ENCODE measurements at places on chromosomes 7 and 10.

GRCh38 chr7:5421714-5422395, 1.8 kb downstream of the TNRC18 start:
- no peak for DNase-seq

- no peak for DNase-seq
Measured at GRCh38 chr7:50531401-50531911, 33.7 kb downstream of the DDC start.

DNA sequence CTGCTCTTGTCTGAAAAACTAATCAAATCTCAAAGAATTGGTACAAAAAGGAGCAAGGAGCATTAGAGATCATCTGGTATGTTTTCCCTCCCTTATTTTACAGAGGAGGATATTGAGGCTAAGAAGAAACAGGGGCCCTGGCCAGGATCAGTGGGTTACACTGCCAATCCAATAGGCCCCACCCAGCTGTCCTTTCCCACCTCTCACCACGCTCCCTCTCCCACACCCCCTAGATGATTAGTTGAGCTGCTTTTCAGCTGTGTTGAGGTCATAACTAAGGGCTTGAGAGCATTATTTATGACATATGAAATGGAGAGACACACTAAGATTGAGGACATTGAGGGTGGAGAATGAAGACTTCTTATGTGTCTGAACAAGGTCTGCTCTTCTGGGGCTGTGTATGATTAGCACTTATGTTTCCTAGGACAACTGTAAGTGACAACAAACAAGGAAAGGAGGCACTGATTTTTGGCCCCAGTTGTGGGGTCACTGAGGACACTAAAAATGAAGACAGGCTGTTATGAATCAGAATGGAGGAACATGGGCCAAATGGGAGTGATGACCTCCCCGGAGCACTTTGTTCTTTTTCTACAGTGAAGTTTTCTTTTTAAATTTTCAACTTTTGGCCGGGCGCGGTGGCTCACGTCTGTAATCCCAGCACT, 26.5 kb downstream of the VWA2 start:
- no peak for DNase-seq

- DNase-seq = peak; percentile 77
Measured at GRCh38 chr7:88218836-88219605, 817 bp downstream of the SRI start.

DNA sequence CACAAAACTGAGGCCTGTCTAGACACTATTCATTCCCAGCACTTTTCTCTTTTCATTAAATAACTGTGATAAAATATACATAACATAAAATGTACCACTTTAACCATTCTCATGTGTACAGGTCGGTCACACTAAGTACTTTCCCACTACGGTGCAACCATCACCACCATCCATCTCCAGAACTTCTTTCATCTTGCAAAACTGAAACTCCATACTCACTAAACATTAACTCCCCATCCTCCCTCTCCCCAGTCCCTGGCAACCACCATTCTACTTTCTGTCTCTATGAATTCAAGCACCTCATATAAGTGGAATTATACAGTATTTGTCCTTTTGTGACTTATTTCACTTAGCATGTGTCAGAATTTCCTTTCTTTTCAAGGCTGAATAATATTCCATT, 53.0 kb downstream of the ARHGAP12 start:
- DNase-seq = no peak

- no peak for DNase-seq
Measured at GRCh38 chr10:12208460-12208859, 12.5 kb downstream of the CDC123 start.

GRCh38 chr7:78184299-78184698, 385.7 kb downstream of the PHTF2 start:
- DNase-seq = no peak

DNA sequence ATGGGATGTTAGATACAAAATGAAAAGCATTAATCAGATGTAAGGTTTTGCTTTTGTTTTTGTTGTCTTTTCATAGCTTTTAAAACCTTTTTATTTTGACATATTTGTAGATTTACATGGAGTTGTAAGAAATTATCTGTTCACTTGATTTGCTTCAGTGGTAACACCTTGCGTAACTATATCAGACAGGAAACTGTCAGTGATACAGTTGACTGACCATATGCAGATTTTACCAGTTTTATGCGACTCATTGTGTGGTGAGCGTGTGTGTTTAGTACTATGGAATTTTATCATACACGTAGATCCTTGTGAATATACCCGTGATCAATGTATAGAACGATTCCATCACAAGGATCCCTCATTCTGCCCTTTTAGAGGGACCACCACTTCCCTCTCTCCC, 701.4 kb downstream of the SUGCT start:
- DNase-seq = no peak

GRCh38 chr7:128879939-128880746, 17.5 kb downstream of the ATP6V1F start:
- no peak for DNase-seq

- no peak for DNase-seq
Measured at GRCh38 chr10:89900554-89900953, 199.2 kb downstream of the KIF20B start.

DNA sequence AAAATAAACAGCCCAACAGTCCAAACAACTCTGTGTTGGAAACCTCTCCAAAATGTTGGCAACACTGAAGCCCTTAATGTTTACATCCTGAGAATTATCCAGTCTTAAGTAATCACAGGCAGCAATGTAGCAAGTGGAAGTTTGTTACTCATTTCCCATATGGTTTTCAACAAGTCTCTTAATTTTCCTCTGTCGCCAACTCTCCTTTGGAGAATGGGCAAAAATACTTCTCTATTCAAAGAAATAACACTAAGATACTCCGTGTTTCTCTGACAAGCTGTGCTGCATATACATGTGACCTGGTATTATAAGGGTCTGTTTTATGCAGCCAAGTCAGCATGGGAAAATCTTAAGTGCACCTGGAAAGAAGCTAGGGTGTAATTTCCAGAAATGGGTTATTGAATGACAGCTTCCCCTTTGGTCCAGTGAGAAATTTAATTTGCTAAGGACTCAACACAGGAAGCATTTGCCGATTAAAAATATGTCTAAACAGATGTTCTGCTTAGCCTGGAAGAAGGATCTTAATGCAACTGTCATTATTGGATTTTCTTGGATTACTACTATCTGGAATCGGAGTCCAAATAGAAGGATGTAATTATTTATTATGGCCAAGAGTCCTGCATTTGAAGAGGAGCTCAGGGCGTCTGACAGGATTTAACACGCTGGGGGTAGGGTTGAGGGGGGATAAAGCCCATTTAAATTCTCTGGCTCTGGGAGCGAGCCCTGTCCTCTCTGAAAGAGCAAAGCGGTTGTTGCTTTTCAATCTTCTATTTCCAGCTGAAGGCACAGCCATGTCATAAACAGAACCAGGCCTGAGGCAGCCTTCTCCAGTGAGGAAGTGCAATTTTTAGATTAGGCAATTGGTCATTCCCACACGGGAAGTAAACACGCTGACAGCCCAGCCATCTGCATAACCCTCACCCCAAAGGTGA, 73.1 kb downstream of the TLL2 start:
- DNase-seq = no peak

- no peak for DNase-seq
Measured at GRCh38 chr7:6172224-6172909, 100.1 kb downstream of the CYTH3 start.

GRCh38 chr10:103280506-103280905, 3.6 kb downstream of the INA start:
- DNase-seq = no peak

GRCh38 chr7:1884583-1885350, 214.7 kb downstream of the ELFN1 start:
- no peak for DNase-seq

- DNase-seq = no peak
Measured at GRCh38 chr10:4652111-4653010, 173.6 kb upstream of the AKR1E2 start.

DNA sequence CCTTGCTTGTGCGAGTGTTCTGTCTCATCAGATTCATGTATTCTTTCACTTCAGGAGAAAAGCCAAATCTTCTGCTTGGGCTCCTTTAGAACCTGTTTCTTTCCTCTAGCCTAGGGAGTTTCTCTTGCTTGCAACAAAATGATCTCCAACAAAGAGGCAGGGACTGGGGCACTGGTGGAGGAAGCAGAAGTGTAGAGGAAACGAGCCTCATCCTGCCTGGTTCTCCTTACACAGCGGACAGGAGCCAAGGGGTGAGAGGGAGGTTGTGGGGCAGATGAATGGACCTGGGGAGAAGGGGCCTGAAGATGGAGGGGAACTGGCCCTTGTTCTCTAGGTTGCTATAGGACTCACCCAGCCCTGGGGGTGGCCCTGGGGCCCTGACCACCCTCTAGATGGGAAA, 141.1 kb downstream of the PKD1L1 start:
- DNase-seq = no peak

- no peak for DNase-seq
Measured at GRCh38 chr10:22805304-22805703, 90.9 kb upstream of the PIP4K2A start.

DNA sequence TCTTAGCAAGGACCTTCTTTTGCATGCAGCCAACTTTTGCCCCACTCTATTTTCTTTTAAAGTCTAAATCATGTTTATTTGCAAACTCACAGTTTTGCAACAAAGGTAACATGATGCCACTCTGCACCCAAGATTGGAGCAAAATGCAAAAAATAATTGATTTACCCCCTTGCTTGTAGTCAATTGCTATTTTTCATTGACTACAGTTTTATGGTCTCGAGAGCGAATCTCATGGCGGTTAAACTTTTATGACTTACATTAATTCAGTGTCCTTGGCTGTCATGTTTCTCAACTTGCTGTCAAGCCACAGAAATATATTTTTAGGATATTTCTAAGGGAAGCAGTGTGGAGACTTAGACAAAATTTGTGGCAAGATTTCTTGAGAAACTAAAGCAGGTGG, 110.0 kb upstream of the JCAD start:
- DNase-seq = no peak

- DNase-seq = no peak
Measured at GRCh38 chr7:35370687-35371086, 116.8 kb upstream of the TBX20 start.
